Effector memory CD4-positive, alpha-beta T cell (primary cell): ENCODE measurements at places on chromosomes 5 and 9.

GRCh38 chr9:107488375-107489143, 1.0 kb downstream of the KLF4 start:
- DNase-seq, result peak; percentile 11

GRCh38 chr9:8401961-8402705, 602.6 kb upstream of the DMAC1 start:
- DNase-seq, result no peak

DNA sequence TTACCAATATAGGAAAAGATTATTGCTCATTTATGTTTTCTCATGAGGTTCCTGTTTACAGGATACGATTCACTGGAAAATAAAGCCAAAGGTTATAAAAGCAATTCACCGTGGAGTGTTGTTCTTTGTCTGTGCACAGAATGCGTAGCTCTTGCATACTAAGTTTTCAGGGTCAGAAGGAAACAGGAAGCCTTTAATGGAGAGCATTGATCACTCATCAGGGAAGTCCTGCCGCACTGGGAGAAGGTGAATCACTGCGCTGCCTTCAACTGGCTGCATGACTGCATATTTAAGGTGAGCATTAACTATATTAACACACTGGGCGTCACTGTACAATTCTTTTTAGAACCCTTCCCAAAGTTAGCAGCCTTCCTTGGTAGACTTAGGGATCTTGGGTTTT, 74.1 kb upstream of the SYK start:
- no peak for DNase-seq

- DNase-seq, result no peak
These were observed 11.8 kb downstream of the OTULIN start for GRCh38 chr5:14676320-14676719.

GRCh38 chr9:134071149-134071548, 3.3 kb upstream of the BRD3 start:
- no peak for DNase-seq

DNA sequence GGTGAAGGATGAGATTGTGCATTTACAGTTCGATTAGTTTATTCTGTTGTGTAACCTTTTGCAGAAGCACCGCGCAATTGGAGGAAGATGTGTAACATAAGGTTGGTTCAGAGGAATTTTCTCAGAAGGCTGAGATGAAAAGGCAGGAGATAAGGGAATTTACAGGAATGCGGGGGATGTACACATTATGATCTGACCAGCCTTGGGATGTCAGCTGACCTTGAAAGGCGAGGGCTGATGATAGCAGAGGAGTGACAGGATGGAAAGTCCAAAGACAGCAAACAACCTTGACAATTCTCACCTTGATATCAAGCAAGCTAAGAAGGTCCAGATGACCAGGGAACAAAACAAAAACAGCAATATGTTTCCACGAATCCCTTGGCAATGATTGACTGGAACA, 88.8 kb downstream of the OTULIN start:
- DNase-seq, result no peak

DNA sequence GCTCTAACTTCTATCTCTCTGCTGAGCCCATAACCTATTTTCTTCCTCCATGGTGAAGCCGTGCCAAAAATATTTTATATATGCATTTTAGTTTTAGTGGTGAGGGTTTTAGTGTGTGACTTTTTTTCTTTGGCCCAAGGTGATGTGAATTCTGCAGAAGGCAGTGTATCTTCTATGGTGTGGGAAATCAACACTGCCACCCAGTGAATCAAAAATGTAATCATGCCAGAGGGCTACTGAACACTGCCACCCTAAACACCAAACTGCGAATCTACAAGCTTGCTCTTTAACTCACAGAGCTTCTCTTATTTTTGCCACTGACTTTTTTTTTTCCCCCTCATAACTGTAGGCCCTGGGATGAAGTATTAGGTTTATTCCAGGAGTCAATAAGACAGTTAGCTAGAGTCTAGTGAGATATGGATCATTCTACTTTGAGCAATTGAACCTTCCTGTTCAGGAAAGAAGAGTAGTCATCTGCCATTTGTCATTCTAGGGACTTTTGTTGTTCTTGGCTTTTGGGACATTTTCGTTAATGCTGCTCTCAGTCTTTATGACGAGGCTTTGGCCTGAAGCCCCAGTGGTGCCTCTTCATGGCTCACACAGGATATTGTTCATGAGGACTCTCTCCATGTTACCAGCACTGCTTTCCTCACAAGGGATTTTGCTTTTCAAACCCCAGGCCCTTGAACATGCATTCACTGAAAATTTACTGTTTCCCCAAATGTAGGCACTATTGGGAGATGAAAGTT, 53.1 kb downstream of the C7 start:
- no peak for DNase-seq

DNA sequence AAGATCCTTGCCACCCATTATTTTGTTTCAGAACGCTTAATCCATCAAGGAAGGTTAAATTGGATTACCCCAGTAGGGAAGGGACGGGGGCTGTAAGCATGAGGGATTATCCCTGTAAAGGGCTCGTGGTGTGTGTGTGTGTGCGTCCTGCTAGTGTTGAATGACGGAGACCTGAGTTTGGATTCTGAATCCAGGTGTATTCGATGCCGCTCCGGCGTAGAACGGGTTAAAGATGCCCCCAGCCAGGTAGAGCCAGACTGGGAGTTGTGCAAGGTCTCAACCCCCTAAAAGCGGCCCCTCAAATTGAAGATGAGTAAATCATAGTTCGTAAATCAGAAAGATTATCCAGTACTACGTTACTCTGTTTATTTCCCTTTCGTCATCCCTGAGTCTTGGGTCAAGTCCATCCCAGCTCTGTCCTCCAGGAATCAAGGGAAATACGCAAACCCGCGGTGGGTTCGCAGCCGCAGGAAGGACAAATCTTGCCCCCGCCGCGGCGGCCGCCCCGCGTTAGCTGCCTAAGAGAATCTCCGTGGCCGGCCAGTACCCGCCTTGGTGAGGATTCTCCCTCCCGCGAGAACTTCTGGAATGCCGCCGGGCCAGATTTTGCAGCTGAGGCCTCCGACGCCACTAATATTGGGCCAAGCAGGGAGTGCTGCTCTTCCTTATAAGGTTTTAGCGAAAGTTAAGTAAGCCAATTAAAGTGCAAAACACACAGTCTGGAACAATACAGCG, 586 bp upstream of the MTAP start:
- no peak for DNase-seq

- no peak for DNase-seq
These were observed 121.8 kb downstream of the XRCC4 start for GRCh38 chr5:83199126-83199525.

DNA sequence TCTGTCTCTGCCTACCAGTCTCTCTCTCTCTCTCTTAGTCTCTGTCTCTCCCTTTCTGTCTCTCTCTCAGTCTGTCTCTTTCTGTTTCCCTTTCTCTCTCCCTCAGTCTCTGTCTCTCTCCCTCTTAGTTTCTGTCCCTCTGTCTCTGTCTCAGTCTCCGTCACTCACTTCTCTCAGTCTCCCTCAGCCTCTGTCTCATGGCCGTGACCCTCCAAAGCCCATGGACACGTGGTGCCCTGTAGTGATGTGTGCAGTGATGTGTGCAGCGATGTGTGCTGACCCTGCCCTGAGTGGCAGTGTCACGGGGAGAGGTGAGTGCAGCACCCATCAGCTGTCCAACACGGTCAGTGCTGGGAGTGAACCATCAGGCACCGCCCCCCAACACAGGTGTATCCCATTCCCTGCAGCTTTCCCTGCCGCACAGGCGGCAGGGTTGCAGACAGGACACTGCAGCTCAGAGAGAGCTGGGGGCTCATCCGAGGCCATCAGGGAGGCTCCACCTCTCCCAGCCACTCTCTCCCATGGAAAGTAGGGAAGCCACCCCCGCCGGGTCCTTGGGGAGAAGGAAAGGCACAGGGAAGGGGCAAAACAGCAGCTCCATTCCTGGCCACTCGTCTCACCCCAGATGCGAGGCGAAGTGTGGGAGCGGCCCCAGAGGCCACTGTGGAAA, 794 bp upstream of the LRRC14B start:
- DNase-seq, result no peak

DNA sequence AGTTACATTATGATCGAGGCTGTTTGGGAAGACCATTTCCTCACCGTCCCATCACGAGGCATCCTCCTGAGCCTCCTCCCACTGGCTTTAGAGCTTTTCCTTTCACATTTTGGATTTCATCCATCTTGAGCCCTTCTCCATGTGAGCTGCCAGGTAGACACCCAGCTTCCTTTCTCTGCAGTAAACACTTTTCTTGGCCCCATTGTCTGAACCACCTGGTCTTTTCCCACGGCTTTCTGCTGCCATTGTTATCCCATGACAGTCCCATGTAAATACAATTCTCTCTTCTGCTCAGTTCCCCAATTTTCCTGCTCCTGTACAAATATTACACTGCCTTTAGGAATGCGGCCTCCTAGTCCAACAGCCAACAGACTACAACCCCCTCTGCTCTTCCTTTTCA, 24.1 kb downstream of the UBE2QL1 start:
- DNase-seq, result no peak

DNA sequence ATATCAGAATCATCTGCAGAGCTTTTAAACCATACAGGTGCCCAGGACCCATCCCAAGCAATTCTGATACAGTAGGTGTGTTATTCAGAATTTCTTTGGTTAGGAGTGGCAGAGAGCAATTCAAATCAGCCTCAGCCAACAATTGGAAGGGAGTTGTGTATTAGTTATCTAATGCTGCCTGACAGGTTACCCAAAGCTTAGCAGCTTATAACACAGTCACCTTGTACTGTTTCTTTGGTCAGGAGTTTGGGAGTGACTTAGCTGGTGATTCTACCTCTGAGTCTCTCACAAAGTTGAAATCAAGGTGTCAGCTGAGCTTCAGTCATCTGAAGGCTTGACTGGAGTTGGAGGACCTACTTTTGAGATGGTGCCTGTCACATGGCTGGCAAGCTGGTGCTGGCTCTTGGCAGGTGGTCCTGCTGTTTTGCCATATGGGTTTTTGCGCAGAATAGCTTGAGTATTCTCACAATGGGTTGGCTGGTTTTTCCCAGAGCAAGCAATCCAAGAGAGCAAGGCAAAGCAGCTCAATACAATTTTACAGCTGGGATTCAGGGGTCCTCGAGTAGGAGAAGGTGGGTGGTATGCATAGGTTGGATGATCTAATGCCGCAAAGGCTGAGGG, 18.7 kb upstream of the CARNMT1 start:
- no peak for DNase-seq

DNA sequence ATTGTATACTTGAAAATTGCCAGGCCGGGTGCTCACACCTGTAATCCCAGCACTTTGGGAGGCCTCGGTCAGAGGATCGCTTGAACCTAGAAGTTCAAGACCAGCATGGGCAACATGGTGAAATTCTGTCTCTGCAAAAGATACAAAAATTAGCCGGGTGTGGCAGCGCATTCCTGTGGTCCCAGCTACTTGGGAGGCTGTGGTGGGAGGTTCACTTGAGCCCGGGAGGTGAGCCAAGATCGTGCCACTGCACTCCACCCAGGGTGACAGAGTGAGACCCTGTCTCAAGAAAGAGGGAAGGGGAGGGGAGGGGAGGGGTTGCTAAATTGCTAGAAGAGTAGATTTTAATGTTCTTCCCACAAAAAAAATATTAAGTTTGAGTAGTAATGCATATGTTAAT, 53.2 kb downstream of the FNBP1 start:
- no peak for DNase-seq

DNA sequence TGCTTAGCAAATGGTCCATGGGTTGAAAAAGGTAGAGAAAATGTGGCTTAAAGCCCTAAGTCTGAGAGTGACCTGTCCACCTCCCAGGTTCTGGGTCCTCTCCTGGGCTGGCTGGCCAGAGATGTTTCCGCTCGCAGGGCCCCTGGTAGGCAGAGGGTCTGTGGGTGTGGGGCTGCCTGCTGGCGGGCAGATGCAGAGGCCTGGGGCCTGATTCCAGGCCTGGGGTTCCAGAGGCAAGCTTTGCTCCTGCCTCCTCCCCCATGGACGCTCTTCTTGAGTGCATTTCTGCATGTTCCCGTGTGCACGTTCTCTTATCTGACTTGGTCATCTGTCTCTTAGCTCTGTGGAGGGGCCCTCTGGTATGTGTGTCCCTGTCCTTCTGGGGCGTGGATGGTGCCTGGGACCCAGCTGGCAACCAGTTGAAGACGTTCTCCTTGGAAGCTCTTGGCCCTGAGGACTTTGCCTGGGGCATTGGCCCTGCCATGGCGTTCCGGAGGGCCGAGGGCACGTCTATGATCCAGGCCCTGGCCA, 3.8 kb downstream of the MIGA2 start:
- DNase-seq, result no peak

- DNase-seq, result no peak
These were observed 98.7 kb upstream of the PALM2AKAP2 start for GRCh38 chr9:109681301-109681700.

GRCh38 chr5:117461403-117461802, 886.8 kb upstream of the SEMA6A start:
- DNase-seq, result no peak

DNA sequence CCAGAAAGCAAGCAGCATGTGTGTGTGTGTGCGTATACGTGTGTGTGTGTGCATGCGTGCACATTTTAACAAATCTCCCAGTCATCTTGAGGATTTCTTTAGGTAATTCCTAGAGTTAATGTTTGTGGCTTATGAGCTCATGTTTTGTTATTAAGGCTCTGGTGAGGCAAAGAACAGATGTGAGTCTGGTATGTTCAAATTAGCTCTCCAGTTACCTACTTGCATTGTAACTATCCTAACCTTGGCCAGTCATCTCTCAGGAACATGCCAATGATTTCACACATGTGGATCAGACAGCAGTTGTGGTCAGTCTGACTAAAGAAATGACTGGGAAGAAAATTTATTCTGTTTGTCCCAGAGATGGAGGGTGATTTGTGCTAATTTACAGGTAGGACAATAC, 163.1 kb downstream of the IZUMO3 start:
- DNase-seq, result no peak

- DNase-seq, result peak; percentile 47
These were observed 753 bp downstream of the ARHGAP26 start for GRCh38 chr5:142770650-142771609.

GRCh38 chr5:107764976-107765804, 94.5 kb upstream of the EFNA5 start:
- no peak for DNase-seq

GRCh38 chr5:93594591-93595419, 11.8 kb downstream of the NR2F1 start:
- DNase-seq, result no peak

GRCh38 chr5:132471944-132472343, 18.6 kb downstream of the IRF1 start:
- no peak for DNase-seq

GRCh38 chr5:136210259-136210658, 17.3 kb upstream of the SMIM32 start:
- DNase-seq, result no peak

GRCh38 chr5:141040771-141041426, 10.3 kb upstream of the PCDHB1 start:
- no peak for DNase-seq

- DNase-seq, result no peak
These were observed 155.6 kb upstream of the ZNF618 start for GRCh38 chr9:113720495-113720894.

GRCh38 chr9:19551124-19551929, 142.5 kb downstream of the ACER2 start:
- DNase-seq, result no peak

DNA sequence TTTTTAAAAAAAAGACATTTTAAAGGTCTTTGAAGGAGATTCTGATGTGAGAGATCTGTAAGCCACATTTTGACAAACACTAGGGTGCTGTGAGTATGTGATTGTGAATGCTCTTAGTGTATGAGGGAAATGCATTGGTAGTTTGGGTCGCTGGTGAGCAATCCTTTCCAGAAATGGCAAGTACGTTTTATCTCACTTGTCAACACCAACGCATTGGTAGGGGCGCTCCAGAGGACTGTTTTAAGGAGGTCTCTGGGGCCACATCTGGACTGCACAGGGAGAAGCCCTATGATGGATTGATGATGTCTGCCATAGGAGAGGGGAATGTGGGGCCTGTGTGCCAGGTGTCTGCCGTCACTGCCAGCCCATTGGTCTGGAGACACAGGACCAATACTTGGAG, 522.6 kb downstream of the BNC2 start:
- no peak for DNase-seq

- DNase-seq, result no peak
These were observed 547.7 kb downstream of the MAT2B start for GRCh38 chr5:164053123-164053522.
